ENCODE measurements at places on chromosomes 1 and 21.

DNA sequence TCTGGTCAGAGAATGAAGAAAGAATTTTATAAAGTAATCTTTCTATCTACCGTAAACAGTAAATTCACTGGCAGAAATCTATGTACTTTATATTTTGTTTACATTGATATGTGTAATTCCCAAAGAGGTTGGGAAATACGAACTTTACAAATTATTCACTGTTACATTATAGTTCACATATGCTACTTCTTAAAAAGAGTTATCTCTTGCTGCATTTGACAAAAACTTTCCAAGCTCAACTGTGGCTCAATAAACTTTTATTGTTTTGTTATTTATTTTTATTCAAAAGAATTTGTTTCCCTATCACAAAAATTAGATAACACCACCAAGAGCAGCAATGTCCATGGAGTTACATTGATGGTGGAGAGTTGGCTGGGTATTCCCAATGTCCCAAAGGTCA lies 201.2 kb upstream of the TNR start:
- DNase-seq: no peak

GRCh38 chr1:24905355-24905978 lies 24.6 kb downstream of the RUNX3 start:
- no peak for DNase-seq

GRCh38 chr21:39855595-39855994 lies 11.6 kb upstream of the PCP4 start:
- DNase-seq: no peak

DNA sequence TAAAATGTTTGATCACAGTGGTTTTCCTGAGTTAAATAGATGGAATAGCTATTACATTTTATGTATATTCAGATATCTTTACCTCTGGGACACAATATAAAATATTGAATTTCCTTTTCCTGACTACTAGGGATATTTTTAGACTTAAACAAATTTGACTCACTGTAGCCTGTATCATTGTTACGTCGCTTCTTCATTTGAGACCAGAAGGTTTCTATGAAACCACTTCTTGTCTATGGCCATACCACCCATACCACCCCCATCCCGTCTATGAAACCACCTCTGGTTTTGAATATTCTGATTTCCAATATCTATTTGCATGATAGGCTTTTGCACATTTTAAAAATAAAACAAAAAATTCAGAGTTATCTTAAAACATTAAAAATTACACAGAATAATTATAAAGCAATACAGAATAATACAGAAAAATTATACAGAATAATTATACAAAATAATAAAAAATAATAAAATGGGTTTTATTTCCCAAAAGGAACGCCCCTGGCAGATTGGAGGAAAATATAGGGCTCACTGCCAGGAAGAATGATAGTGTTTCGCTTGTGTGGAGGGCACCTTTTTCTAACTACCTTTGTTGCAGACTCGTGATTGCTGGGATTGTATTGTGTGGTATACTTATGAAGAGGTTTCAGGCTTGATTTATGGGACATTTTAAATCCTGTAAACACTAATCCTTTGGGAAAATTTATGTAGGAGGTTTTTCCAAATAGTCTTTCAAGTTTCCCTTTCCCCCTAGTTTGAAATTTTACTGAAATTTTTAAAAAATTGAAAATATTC lies 4.7 kb downstream of the SPEN start:
- no peak for DNase-seq

GRCh38 chr1:54973205-54973921 lies 7.1 kb upstream of the TMEM61 start:
- DNase-seq: peak; percentile 44

DNA sequence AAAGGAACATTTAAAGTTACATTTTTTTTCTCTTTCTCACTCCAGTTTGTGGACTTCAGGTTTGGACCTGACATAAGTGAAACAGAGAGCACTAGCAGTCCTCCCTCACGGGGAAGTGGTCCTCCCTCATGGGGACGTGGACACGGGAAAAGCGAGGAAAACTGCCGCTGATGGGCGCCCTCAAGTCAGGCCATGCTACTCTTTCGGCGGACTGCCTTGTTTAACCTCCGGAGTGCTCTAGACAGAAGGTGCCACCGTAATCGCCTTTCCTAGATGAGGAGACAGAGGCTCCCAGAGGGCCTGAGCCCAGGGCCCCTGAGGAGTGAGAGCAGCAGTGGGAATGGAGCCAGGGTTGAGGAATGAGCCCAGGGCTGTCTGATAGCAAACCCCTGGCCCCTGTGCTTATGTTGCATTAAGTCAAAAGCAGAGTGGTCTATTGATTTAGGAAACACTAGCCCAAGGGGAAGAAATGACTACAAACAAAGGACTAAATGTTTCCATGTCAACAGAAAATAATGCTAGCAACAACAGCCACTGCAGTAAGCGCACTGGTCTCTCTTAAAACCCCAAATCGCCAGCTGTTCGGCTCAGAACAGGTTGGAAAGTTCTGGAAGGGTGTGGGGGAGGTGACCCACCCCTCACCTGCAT lies 84.1 kb downstream of the DMRTB1 start:
- DNase-seq: no peak

- no peak for DNase-seq
Measured at GRCh38 chr1:94778808-94779207, 41.3 kb upstream of the SLC44A3 start.

DNA sequence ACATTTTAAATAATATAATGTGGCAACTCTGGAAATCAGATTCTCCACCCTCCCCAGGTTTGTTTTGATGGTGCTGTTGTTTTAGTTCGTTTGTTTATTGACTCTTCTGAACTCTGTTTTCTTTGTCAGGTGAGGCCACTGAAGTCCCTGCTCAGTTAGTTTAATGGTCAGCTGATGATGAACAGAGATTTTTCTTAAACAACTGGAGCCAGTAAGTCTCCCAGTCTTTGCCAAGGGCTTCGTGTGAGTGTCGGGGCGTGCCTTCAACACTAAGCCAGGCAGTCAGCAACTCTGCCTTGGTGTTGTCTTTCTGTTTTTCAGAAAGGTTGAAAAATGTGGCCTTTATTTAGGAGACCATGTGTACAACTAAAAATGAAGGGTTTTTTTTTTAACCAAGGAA lies 58.9 kb downstream of the TEX35 start:
- no peak for DNase-seq

DNA sequence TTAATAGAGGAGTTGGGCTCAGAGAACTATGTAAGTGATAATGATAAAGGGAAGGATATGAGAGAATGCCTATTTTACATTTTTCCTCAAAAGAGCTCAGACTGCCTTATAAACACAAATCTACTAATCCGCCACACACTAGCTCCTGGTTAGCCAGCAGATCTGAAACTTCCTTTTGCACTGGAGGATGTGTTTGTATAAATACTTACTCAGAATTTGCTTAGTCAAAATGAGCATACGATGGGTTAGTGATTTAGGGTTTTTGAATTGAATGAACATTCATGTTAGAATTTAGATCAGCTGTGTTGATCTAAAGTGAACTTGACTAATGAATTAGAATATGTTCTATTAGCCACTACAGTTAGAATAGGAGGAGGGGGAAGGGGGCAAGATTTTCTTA lies 9.1 kb upstream of the IER5 start:
- no peak for DNase-seq

DNA sequence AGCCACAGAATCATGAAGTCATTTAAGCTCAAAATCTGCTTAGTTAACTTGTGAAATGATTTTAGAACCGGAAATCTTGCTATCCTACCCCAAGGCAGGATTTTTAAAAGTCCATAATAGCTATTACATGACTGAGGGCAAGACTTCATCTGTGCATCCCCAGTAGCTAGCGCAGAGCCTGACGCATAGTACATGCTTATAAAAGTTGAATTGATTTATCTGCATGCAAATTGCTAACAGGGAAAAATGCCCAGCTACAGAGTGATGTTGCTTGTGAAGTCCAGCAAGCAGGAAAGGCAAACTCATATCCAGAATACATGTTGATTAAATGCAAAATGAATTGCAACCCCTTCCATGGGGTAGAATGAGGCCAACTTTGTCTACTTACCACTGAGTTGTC lies 8.1 kb upstream of the MAP1LC3C start:
- no peak for DNase-seq

DNA sequence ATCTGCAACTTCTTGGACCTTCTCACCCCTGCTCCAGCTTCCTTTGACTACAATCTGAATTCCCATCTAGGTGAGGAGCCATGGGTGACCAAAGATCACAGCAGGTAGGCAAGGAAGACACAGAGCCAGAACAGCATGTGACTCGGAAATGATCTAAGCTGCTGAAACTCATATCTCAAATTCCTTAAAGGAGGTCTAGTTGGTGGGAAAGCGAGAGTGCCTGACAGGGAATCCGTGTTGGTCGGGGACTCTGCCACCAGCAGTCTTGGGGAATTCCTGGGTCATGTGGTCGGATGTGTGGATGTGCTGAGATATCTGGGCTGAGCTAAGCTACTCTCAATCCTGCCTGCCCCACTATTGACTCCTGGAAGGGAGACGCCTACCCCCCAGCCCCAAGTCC lies 3.2 kb upstream of the NUAK2 start:
- DNase-seq: no peak

DNA sequence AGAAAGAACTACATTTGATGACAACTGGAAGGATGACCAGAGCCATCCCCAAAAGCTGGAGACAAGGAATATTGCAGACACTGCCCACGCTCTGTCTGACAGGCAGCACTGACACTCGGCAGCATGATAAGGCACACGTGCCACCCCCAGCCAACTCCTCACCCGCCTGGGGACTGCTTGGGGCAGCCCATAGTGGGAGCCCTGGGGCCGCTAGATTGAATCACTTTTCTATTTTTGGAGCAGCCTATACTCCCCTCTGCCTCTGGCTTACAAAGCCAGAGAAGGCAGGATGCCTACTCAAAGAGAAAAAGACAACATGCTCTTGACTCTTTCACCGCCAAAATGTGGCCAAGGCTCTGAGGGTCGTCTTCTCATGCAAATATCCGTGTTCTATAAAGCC lies 1.3 kb downstream of the SMG5 start:
- DNase-seq: no peak

- no peak for DNase-seq
Measured at GRCh38 chr1:43981135-43981491, 2.1 kb downstream of the B4GALT2 start.

- DNase-seq: peak; percentile 55
Measured at GRCh38 chr1:155174324-155175280, 953 bp downstream of the TRIM46 start.
